ENCODE measurements at places on chromosomes 4 and X. TPM values are rescaled to one million over a fixed set of nuclear protein-coding genes. Genes with fewer than 3 reads are reported as not detected.

GRCh38 chrX:66176134-66176533 is 12.1 kb downstream of the HEPH start:
- DNase-seq, result no peak
- H3K27me3 ChIP-seq, result no peaks in the 10 kb centered on the region
- no peaks in the 10 kb centered on the region for H3K36me3 ChIP-seq
- H3K4me1 ChIP-seq, result no peaks in the 10 kb centered on the region

DNA sequence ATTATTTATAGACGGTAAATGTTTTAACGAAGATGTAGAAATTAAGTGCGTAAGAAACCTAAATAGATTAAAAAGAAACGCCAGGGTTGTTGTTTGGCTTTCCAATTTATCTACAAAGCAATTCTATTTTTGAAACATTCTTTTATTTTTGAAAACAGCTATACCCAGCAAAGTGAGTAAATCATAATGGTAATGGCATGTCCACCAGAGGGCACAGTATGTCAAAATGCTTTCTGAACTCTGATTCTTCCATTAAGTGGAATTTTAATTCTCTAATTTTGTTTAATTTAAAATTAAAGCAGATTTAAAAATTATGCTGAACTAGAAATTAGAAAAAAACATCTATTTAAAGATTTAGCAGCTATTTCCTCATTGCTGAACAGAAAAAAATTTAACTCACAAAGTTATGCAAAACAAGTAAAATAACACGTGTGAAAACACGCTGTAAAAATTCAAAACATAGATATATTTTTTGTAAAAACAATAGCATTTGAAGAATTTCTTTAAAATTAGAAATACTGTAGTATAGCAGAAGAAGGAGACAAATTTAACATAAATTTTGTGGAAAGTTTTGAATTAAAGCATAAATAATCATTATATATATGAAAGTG is 26.5 kb downstream of the RASSF6 start:
- no peak overlapping the region for H3K4me3 ChIP-seq
- no peak for DNase-seq
- no peaks in the 10 kb centered on the region for H3K36me3 ChIP-seq
- no peak overlapping the region for H3K27ac ChIP-seq
- H3K4me1 ChIP-seq, result no peaks in the 10 kb centered on the region

GRCh38 chr4:103303011-103303410 is 104.9 kb upstream of the CENPE start:
- H3K4me3 ChIP-seq, result no peak overlapping the region
- no peaks in the 10 kb centered on the region for H3K36me3 ChIP-seq
- H3K27me3 ChIP-seq, result no peaks in the 10 kb centered on the region

- no peak for DNase-seq
- H3K4me1 ChIP-seq, result no peaks in the 10 kb centered on the region
- H3K4me3 ChIP-seq, result no peak overlapping the region
- no peak overlapping the region for H3K27ac ChIP-seq
- no peaks in the 10 kb centered on the region for H3K36me3 ChIP-seq
Measured at GRCh38 chr4:17276776-17277175, 235.1 kb downstream of the QDPR start.

DNA sequence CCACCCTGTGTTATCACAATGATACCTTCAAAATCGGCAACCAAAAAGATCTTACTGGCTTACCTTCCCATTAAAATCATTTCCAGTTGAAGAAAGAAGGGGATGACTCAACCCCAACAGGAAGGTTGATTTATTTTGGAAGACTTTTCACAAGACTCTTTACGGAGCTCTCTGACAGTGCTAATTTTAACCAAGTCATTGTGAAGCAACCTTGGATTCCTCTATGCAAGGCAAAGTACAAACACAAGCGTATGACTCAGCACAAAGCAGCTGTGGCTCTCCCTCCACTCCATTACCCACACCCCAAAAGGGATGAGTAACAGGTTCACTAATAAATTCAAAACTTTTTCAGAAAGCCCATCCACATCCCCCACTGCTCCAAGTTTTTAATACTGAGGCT is 213.8 kb upstream of the FGF13 start:
- H3K36me3 ChIP-seq, result no peaks in the 10 kb centered on the region
- H3K4me1 ChIP-seq, result no peaks in the 10 kb centered on the region
- H3K4me3 ChIP-seq, result no peak overlapping the region
- H3K27ac ChIP-seq, result no peak overlapping the region
- H3K27me3 ChIP-seq, result no peaks in the 10 kb centered on the region

GRCh38 chrX:72305286-72306084 is at the start of gene CITED1:
CITED1 (minus strand) TSS chrX:72305914; CDS start chrX:72302869, 3,045 bp downstream.
- peaks cover 24% of the 10 kb centered on the region for H3K4me1 ChIP-seq
- peaks cover 5% of the 10 kb centered on the region for H3K27me3 ChIP-seq
- no peak for DNase-seq
- no peak within 1 kb of the TSS for H3K27ac ChIP-seq

GRCh38 chr4:20724915-20725314 is 24.7 kb downstream of the PACRGL start:
- no peak overlapping the region for H3K27ac ChIP-seq
- H3K36me3 ChIP-seq, result peaks cover 12% of the 10 kb centered on the region
- DNase-seq, result no peak

GRCh38 chr4:187387739-187388138 is 607.8 kb upstream of the ZFP42 start:
- no peak overlapping the region for H3K4me3 ChIP-seq
- no peaks in the 10 kb centered on the region for H3K4me1 ChIP-seq
- H3K27ac ChIP-seq, result no peak overlapping the region
- no peak for DNase-seq
- H3K36me3 ChIP-seq, result no peaks in the 10 kb centered on the region

DNA sequence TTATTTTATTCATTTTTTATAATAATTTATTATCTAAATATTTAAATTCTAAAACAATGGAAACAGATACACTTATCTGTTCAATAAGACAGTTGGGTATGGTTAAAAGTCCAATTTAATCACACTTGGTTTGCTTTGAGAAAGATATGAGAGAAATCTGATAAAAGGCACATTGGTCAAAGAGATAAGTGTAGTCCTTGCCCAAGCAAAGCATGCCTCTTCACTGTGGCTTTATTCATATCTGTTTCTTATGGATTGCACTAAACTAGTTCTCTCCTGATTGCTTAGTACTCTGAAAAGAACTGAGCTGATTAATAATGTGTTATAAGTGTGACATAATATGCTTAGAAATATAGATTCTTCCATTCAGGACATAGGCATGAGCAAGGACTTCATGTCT is 39.8 kb downstream of the CXCL1 start:
- no peak overlapping the region for H3K27ac ChIP-seq
- no peaks in the 10 kb centered on the region for H3K27me3 ChIP-seq
- H3K36me3 ChIP-seq, result no peaks in the 10 kb centered on the region

- no peak overlapping the region for H3K4me3 ChIP-seq
- H3K27me3 ChIP-seq, result no peaks in the 10 kb centered on the region
- no peak overlapping the region for H3K27ac ChIP-seq
- no peaks in the 10 kb centered on the region for H3K4me1 ChIP-seq
- no peak for DNase-seq
Measured at GRCh38 chr4:36921476-36922216, 322.9 kb upstream of the NWD2 start.

DNA sequence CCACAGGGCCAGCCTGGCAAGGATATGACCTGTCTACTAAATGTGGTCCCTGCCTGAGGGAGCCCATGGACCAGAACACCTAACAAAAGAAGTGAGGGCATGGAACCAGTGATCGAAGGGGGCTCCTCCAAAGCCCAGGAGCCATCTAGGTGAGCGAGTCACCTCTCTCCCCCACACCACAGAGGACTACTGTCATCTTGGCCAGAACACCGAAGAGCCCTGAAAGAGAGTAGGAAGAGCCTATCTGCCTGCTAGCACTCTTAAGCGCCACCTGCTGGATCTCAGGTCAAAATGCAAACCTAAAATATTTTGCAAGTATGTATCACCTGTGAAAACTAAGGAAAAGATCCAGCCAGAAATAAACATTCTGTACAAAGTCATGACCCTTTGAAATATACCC is 137.9 kb upstream of the ZXDB start:
- H3K27me3 ChIP-seq, result no peaks in the 10 kb centered on the region
- H3K4me3 ChIP-seq, result no peak overlapping the region
- H3K4me1 ChIP-seq, result no peaks in the 10 kb centered on the region

- H3K27ac ChIP-seq, result no peak overlapping the region
- H3K4me1 ChIP-seq, result no peaks in the 10 kb centered on the region
- no peak overlapping the region for H3K4me3 ChIP-seq
- no peaks in the 10 kb centered on the region for H3K27me3 ChIP-seq
- no peak for DNase-seq
- no peaks in the 10 kb centered on the region for H3K36me3 ChIP-seq
Measured at GRCh38 chr4:98528882-98529281, 129.5 kb downstream of the TSPAN5 start.

DNA sequence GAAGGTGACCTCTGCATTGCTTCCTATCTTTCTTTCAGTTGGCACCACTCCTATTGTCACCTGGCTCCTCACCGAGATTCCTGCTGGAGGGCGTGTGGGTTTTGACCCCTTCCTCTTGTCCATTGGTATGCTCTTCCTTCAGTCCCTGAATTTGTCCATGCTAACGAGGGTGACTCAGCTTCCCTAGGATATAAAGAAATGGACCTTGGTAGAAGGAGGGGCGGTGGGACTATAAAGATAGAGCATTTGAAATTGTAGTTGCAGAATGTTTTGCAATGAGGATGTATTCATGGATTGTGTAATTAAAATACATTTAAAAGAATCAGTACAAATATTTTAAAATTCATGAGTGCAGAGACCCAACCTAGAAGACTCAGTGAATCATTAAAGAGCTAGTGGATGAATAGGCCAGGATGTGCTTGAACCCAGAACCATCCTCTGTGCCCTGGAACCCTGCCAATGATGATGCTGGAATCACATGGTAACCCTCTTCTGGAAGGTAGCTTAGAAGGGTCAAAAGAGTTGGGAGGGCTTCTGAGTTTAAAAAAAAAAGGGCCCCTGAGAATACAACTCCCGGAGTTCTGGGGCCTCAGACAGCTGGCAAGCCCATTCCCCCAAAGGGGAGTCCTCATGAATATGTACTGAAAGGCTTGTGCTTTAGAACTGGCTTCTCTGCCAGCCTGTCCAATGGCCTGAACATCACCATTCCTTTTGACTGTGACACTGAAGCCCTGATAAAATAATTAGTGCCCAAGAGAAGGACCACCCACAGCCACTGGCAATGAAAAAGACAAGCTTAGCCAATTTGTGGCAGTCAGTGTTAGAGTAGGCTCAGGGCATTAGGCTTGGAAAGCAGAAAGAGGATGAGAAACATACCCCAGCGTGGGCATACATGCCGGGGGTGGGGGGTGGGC is 8.0 kb downstream of the XPNPEP2 start:
- no peak for DNase-seq
- H3K4me1 ChIP-seq, result peaks cover 34% of the 10 kb centered on the region
- H3K36me3 ChIP-seq, result no peaks in the 10 kb centered on the region

DNA sequence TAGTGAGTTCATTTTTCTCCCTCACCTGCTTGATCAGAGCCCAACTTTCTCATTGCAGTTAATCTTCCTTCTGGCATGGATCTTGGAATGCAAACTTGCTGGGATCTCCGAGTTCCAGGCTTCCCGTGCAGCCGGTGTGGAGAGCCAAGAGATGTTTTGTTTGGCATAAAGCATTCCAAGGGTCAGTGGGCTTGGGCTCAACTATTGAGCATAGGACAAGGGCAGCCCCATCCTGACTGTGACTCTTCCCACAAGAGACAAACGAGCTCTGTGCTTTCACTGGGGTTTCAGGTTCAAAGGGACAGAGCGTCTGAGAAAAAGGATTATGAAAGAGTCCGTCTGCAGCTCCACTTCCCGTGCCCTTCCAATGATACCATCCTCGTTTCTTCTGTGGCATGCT is 10.5 kb downstream of the TLR7 start:
- H3K27ac ChIP-seq, result no peak overlapping the region
- no peaks in the 10 kb centered on the region for H3K36me3 ChIP-seq
- H3K27me3 ChIP-seq, result no peaks in the 10 kb centered on the region

DNA sequence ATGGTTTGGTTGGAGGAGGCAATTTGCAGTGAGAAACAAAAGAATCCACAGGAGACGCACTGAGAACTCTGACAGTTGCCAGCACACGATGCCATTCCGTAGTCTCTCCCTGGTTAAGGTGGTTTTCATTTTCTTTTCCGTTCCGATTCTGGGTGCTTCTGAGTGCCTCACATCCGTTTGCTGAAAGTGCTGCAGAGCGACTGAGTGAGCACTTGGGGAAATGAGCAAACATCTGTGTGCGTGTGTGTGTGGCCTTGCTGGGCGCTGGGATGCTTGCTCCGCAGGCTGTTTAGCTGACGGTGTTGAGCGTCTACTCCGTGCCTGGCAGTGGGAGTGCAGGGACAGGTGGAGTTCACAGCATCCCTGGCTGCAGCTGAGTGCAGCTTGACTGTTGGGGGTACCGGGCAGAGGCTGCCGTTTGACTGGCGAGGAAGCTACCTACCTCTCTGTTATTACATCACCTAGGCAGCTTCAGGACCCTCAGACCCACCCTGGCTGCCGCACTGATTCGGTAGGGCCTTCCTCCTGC is 49.3 kb downstream of the SORCS2 start:
- no peak overlapping the region for H3K4me3 ChIP-seq
- no peaks in the 10 kb centered on the region for H3K4me1 ChIP-seq
- DNase-seq, result no peak
- H3K27me3 ChIP-seq, result no peaks in the 10 kb centered on the region
- H3K36me3 ChIP-seq, result no peaks in the 10 kb centered on the region
- no peak overlapping the region for H3K27ac ChIP-seq

DNA sequence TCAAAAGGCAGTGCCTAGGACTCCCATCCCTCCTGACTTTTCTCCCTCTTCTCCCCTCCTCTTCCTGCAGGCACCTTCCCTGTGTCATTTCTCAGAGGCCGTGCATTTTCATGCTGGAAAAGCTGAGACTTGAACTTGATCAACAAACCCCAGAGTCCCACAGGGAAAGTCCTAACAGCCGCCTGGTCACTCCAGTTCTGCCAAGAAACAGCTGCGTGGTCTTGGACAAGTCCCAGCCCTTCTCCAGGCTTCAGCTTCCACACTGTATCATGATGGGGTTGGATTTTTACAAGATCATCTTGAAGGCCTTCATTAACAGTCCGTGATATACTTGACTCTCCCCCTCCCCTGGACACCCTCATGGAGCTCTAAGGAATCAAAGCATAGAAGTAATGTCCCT is 366.0 kb downstream of the BCOR start:
- H3K27ac ChIP-seq, result no peak overlapping the region
- H3K36me3 ChIP-seq, result no peaks in the 10 kb centered on the region
- H3K27me3 ChIP-seq, result no peaks in the 10 kb centered on the region
- H3K4me1 ChIP-seq, result peaks cover 8% of the 10 kb centered on the region
- DNase-seq, result no peak

DNA sequence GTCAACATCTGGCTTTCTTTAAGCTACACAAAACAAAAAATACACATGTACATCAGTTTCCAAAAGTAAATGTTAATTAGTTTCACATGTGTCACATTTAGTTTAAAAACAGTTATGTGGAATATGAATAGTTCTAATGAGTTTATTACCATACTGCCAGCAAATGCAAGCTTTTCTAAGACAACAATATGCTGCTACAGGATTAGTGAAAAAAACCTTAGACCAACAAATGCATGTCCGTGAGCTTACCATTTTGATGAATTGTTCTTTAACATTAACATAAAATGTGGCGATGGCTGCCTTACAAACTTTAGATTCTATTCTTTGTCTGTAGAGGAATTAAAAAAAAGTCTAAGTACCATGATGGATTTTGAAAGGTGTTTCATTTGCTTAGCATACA is 31.8 kb downstream of the CENPU start:
- DNase-seq, result no peak
- no peaks in the 10 kb centered on the region for H3K27me3 ChIP-seq
- peaks cover 7% of the 10 kb centered on the region for H3K4me1 ChIP-seq
- H3K27ac ChIP-seq, result no peak overlapping the region
- no peaks in the 10 kb centered on the region for H3K36me3 ChIP-seq

The DUSP9 gene
- not detected for polyA plus RNA-seq

The OCIAD1 gene
- 171 TPM for polyA plus RNA-seq

The TMSB15B gene
- 4.5 TPM for polyA plus RNA-seq

The DCAF8L2 gene
- polyA plus RNA-seq, result not detected
